Naive thymus-derived CD8-positive, alpha-beta T cell (primary cell): ENCODE measurements at places on chromosomes 3 and 15.

DNA sequence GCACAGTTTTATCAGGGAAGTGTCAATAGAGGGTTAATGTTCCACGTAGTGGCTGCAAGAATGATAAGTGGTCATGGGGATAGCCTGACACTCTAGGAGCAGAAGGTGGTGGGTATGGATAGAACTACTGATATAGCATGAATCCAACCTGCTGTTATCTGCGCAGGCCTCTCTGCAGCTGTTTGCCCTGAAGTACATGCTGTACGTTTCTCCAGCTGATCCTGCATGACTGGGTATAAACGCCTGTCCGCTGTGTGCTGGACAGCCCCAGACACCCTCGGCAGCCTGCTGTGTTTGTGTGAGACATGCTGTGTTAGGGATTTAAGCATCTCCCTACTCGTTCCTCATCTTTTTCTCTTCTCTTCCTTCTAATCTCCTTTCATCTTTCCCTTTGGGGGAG is 87.1 kb downstream of the LPP start:
- DNase-seq, result no peak

DNA sequence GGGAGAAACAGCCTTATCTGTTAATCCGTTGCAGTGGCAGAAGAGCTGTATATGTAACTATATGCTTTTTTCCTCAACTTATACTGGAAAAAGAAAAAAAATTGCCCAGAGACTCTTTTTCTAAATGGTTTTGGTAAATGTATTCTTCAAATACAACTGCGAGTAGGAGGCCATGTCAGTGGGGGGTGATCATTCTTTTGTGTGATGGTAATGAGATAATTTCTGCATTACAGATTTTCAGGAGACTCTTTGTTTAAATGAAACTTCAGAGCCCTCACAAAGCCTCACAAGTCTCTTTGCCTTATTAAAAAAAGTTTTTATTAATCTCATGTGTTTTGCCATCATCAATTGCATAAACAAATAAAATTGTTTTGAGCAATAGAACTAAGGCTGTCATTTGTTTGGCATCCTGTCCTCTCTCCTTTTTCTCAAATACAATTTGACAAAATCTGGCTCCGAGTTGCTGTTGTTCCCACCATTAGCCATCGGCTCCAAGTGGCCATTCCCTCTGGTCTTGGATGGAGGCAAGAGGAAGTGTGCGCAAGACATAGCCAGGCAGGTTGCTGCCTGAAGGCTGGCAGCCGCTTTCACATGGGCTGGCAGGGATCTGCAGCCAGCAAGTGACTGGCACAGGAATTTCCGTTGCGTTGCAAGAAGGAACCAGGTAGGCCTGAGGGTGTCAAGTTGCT is 116.7 kb downstream of the FNDC3B start:
- DNase-seq, result no peak

DNA sequence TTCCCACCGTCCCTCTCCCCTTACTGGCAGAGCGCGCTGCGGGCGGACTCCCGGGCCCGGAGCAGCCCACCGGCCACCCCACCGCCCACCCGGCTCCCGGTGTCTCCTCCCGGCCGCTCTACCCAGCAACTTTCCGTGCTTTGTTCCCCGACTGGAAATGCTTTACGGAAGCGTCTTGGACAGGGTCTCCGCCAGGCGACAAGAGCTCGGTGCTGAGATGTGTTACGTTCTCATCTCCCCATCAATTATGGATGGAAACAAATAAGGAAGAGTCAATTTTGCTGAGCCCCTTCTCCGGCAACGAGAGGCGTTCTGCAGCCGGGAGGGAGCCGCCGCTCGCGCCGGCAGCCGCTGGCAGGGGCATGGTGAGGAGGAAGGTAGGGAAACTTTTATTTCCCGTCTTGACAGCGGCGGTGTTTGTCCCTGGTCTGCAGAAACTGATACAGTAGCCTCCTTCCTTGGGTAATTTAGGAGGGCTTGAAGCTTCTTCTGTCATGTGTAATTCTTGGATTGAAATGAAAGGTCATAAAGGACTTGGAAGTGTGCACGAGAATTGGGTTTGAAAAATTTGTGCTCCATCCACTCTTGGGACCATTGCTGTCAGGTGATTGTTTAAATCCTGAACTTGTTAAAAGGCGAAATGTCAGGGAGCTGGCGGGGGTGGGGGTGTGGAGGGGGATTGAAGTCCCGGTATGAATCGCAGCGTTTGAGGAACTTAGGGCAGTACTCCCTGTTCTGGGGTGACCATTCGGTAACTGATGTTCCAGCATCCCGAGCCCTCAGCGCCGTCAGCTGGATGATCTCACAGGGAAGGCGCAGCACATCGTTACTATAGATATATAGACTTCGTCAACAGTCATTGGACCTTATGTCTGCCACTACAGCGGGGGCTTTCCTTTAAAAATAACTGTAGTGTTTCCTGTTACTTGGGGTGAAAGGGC is 1.5 kb downstream of the SEMA6D start:
- no peak for DNase-seq

- no peak for DNase-seq
Measured at GRCh38 chr3:194572143-194572789, 61.0 kb downstream of the TMEM44 start.

DNA sequence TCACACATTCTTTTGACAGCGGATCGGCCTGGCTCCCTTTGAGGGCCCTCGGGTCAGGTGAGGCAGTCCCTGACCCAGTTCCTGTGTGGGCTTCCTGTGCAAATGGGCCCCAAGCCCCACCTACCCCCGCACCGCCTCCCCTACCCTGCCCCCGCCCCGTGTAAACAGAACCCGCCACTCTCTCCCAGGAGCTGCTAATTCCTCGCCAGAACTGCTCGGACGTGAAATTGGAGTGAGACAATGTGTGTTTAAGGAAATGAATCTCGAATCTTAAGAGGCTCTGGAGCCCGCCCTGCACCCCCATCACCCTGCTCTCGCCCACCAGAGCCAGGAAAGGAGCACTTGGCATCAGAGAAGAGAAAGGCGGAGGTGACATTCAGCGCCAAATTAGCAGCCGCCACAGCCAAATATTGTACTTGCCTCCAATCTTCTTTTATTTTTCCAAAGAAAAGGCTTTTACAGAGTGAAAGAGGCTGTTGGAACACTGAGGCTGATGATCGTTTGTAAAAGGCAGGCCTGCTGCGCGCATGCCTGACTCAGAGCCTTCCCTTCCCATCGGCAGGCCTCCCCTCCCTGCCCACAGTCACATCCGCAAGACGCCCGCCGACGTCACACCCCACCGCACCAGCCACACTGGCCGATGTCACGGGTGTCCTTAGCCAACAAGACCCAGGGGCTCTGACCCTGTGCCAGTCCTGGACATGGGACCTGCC is 53.1 kb downstream of the CACNA2D2 start:
- DNase-seq, result peak; percentile 26

- DNase-seq, result peak; percentile 55
Measured at GRCh38 chr3:28317438-28318022, 31.0 kb upstream of the ZCWPW2 start.

DNA sequence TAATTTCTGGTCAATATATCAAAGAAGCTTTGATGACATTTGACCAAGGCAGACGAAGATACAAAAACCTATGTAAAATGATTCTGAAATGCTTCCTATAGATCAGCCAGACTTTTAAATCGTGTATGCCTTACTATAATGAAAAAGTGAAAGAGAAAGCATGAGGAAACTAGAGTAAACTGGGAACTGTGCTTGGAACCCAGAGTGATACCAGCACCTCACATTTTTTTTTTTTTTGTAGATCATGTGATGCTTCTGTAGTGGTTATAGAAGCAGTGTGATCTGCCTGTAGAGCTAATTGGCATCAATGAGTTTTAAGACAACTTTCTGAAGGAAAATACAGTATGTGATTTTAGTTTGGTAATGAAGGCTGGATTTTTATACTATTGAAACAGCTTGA is 150.7 kb downstream of the NLGN1 start:
- no peak for DNase-seq

DNA sequence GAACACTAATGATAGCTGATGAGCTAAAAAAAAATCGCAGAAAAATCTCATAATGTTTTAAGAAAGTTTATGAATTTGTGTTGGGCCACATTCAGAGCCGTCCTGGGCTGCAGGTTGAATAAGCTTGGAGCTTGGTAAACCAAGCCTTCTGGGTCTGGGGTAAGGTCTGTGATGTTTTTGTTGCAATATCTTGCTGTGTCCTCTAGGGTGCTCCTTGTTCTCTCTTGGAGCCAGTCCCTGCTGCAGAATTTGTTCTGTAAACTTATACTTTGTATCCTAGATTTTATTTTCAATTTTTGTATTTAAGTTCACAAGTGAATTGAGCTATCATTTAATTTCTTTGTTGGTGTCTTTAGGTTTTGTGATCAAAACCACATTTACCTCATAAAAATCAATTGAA is 143.7 kb downstream of the NR1D2 start:
- no peak for DNase-seq

DNA sequence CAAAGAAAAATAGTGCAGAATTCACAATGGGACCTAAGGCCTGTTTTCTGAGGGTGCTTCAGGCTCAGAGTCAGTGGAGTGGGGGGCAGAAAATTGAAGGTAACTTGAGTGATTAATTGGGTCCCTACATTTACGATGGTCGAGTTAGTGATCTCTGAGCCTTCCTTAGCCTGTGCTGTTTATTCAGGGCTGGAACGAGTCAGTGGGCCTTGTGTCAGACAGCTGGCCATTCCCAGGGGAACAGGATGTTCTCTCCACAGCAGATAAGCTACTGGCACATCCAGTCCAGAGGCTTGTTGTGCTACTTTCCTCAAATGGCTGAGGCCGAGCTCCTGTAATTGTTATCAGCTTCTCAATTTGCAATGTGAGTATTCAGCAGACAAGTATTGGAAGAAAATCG is 29.2 kb upstream of the CNTN3 start:
- DNase-seq, result no peak

DNA sequence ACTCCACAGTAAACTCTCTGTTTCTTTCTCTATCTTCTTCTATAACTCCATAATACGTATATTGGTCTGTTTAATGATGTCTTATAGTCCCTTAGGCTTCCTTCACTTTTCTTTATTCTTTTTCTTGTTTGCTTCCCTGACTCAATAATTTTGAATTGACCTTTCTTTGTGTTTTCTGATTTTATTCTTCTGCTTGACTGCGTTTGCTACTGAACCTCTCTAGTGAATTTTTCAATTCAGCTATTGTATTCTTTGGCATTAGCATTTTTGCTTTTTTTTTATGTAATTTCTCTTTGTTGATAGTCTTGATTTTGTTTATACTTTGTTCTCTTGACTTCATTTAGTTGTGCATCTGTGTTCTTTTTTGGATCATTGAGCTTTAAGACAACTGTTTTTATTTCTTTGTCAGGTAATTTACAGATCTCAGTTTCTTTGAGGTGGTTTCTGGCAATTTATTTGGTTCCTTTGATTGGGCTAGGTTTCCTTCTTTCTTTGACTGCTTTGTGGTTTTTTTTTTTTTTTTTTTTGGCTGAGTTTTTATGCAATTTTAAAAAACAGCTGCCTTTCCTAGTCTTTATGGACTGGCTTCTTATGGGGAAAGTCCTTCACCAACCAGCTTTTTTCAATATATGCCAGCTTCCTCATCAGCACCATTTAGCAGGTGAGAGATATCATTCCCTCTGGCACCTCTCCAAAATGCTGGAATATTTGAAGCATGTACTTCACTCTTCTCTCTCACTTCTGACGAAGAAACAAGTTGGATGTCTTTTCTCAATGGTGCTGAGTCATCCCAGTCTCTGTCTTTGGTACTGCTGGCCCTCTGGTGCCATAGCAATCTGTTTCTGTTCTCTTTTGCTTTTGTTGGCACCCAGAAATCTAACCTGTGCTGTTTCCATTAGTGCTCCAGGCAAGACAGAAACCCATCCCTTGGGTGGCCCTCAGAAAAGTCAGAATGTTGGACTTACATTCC is 17.6 kb downstream of the RSRC1 start:
- DNase-seq, result no peak

GRCh38 chr15:35393398-35393797 is 152.6 kb downstream of the DPH6 start:
- no peak for DNase-seq

- no peak for DNase-seq
Measured at GRCh38 chr15:58360421-58361090, 71.2 kb upstream of the LIPC start.

DNA sequence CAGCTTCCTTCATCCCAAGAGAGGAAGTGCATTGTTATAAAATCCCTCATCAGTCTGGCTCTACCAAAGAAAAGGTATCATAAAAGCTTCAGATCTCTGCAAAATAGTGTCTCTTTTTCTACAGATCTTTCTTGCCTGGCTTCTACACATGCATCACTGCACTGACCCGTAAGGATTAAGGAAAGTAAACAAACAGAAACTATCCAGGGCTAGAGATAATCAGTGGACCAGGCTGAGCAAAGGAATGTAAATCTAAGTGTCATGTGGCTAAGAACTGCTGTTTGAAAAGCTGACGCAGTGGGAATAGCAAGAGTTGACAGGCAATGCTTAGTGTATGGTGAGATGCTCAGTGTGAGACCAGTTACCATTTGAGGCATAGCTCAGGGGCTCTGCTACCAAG is 339.7 kb downstream of the IL5RA start:
- DNase-seq, result no peak

DNA sequence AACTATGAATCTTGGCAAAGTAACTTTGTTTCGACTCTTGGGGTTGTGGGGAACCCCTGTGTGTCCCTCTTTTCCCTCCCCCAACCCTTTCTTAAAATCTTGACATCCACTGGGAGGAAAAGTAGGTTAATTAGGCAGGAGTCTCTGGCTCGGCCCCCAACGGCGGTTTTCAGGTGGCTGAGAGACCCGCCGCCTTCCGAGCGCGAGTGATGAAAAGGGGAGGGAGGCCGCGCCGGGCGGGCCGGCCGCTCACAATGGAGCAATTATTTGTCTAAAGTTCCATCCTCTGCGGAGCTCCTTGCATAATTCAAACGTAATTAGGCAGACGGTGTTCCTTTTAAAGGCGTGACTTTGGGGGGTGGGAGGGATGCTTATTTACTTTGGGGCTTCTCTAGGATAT is 51.7 kb downstream of the ZIC4 start:
- DNase-seq, result no peak

GRCh38 chr15:71476823-71477222 is 333.5 kb upstream of the NR2E3 start:
- no peak for DNase-seq
